ENCODE measurements at places on chromosomes 7 and 10. TPM values are rescaled to one million over a fixed set of nuclear protein-coding genes. Genes with fewer than 3 reads are reported as not detected.

- DNase-seq = no peak
Measured at GRCh38 chr10:87068281-87068680, 26.4 kb downstream of the GLUD1 start.

The PTPRN2 gene
- total RNA-seq = 2.6 TPM

GRCh38 chr10:25176421-25176968 is 1.7 kb downstream of the GPR158 start:
- no peak for DNase-seq

DNA sequence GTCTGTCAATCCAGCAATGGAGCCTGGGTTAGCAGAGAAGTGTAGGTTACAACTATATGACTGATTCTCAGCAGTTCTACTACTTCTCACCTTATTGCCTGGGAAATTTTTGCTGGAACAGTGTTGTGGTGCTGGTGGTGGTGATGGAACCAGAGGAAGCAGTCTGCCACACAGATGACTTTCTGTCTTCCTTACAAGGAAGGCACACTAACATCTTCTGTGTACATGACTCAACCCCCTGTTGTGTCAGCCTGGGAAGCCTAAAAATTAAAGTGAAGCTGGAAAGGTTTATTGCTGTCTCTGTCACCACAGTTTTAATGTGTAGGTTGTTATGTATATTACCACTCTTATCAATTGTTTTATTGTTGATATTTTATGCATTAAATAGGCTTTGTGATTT is 40.3 kb downstream of the ANKRD7 start:
- no peak for DNase-seq

- no peak for DNase-seq
Measured at GRCh38 chr7:69966766-69967591, 368.7 kb downstream of the AUTS2 start.
